ENCODE measurements at places on chromosomes 4 and X.
A peak's percentile ranks its signal among the peaks of the same experiment; 100 is the strongest.

DNA sequence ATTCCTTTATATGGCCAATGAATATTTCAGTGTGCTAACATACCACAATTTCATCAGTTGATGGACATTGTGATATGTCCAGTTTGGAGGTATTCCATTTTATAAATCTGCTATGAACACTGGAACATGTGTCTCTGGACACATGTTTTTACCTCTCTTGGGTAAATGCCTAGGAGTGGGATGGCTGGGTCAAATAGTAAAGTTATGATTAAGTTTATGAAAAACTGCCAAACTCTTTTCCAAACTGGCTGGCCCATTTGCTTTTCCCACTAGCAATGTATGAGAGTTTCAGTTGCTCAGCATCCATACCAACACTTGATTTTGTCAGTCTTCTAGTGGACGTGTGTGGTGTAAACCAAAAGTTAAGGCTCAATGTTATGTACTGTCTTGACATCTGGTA lies 40.5 kb downstream of the CEP44 start:
- DNase-seq: no peak

DNA sequence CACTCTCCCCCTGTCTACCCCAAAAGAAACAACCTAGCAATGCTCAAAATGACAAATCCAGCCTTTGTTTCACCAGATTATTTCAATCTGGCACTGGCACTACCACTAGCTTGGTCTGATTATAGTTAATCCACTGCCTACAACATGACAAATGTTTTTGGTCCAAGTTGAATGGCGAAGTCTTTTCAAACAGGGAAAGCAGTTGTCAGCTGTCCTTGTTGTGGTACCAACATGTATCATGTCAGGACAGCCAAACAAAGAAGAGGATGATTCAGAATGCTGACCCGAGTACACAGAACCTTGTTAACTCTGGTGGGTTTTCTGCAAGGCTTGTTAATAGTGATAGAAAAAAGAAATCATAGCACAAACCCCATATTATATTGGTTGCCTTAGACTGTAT lies 160.8 kb upstream of the ANK2 start:
- DNase-seq: no peak

DNA sequence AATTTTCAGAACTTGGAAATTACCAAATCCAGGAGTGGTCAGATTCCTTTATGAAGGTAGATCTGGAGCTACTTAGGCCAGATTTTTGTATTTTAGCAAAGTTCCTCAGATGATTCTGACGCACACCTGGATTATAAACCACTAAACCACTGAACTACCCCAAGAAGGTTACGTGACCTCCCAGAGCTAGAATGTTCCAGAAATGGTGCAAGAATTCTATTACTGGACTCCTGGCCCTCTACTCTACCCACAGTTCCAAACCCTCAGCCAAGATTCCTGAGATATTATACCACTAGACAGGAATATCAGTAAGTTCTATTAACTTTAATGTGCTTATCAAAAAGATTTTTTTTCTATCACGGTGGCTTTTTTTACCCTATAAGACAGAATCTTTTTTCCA lies 67.1 kb downstream of the ABCG2 start:
- DNase-seq: no peak

- no peak for DNase-seq
Measured at GRCh38 chrX:155148724-155149537, 67.3 kb upstream of the VBP1 start.

GRCh38 chr4:86924811-86925210 lies 10.0 kb upstream of the AFF1 start:
- DNase-seq: no peak

- DNase-seq: peak; percentile 21
Measured at GRCh38 chr4:148444296-148445070, 2.3 kb upstream of the NR3C2 start.

GRCh38 chrX:153934762-153935325 lies at the start of gene NAA10:
NAA10 (minus strand) TSS chrX:153935037; CDS start chrX:153934904, 133 bp downstream.
- peak; percentile 34 for DNase-seq

GRCh38 chr4:10160281-10160856 lies 43.8 kb upstream of the WDR1 start:
- no peak for DNase-seq

GRCh38 chrX:12245650-12246645 lies 107.7 kb downstream of the FRMPD4 start:
- no peak for DNase-seq

DNA sequence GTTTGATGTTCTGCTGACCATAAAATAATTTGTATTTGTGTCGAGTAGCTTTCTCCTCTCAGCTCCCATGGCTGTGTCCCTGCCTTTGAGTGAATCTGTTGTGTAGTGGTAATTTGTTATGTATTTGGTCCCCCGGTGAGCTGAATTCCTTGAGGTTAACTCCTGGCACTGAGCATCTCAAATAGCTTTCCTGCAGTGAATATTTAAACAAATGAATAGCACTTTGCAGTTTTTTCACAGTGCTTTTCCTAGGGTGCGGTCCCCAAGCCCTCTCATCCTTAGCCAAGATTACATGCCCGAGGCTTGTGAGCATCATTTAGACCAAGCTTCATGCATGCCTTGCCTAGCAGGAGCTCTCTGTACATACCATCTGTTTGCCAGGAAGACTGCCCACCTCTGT lies 74.2 kb downstream of the CLDN34 start:
- no peak for DNase-seq

GRCh38 chr4:89995814-89996213 lies 101.2 kb downstream of the MMRN1 start:
- DNase-seq: no peak

DNA sequence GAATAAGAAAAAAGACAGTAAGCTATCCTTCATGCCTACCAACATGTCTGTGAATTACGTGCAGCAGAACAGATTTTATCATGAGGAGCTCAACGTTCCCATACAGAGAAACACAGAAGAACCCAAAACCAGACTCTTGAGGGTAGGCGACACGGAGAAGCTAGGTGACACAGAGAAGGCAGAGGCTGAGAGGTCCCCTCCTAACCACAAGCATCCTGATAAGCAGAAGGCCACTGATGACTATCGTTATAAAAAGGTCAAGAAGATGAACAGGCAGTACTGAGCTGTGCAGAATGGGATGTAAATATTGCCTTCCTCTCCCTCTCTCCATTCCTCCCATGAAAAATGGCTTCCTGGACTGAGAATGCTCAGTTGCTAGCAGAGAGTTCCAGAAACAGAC lies 350.2 kb upstream of the BOD1L1 start:
- DNase-seq: no peak

GRCh38 chr4:1543561-1543960 lies 137.3 kb upstream of the NKX1-1 start:
- DNase-seq: no peak

GRCh38 chrX:77431227-77431626 lies 16.0 kb upstream of the FGF16 start:
- DNase-seq: no peak

DNA sequence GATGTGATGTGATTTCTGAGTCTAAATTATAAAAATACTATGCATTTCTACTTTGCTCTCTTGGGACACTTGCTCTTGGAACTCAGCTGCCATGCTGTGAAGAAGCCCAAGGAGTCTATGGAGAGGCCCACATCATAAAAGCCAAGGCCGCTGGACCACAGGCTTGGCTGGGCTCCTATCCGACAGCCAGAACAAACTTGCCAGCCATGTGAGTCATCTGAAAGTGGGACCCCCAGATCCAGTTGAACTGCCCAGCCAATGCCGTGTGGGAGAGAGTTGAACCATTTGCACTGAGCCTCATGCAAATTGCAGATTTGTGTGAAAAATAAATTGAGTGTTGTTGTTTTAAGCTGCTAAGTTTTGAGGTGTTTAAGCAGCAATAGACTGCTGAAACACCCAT lies 60.2 kb downstream of the TMEM154 start:
- no peak for DNase-seq

DNA sequence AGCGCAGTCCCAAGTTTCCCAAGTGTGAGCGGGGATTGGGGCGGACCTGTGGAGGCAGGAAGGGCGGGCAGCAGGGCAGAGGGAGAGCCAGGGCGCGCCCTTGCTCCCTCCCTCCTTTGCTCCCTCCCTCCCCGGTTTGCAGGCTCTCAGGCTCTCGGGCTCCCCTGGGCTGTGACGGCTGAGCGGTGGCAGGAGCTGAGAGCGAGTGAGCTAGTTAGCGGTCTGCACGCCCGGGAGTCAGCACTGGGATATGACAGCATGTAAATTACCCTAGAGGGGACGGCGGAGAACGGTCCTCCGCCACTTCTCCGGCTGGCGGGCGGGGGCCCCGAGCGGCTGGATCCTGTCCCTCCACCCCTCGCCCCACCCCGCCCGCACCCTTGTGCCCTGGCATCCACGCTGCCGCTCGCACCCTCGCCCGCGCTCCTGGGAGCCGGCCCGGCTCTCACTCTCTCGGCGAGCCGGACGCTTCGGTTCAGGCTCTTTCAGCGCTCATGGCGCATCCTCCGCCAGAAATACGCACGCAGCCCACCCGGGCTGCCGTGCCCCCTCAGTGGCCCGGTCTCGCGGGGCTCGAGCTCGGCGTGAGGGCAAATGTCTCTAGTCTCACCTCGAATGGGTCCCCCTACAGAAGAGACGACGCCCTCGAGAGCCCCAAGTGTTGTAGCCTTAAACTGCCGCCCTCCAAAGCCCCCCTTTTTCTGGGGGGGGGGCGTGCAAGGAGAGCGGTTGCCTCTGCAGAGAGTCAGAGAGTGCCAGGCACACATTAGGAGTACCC lies at the start of gene TSC22D3:
TSS of gene TSC22D3 (minus strand) at position 54 of the 778 bp plus-strand sequence. CDS start 368 bp downstream, outside the sequence.
- peak; percentile 11 for DNase-seq

GRCh38 chr4:102787096-102787881 lies 26.5 kb upstream of the MANBA start:
- DNase-seq: no peak

Measured in stimulated activated CD8-positive, alpha-beta memory T cell treated with anti-CD3 and anti-CD28 coated beads, Interleukin-2, amount 100 ng/mL, for 1 hour (primary cell).